SHP77 (cell line): ENCODE measurements at places on chromosomes 2 and 18.

DNA sequence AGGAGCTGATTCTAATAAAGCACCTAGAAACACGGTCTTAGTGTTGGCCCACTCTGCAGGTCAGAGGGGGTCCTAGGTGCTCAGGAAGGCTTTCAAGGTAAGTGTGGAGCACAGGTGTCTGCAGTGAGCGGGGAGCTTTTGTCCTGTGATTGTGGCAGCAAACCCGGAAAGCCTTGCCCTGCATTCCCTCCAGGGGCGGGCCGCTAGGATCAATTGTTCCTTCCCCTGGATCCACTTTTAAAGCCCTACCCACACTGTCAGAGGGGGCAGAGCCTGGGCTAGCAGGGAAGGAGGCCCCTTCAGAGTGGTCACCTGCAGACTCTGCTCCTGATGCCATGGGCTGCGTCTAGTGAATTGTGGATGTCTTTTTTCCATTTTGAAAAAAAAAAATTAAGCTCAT, 176.0 kb downstream of the CTIF start:
- no peak for DNase-seq

- peak; percentile 2 for DNase-seq
These were observed 614.6 kb upstream of the SOX11 start for GRCh38 chr2:5077479-5078089.

DNA sequence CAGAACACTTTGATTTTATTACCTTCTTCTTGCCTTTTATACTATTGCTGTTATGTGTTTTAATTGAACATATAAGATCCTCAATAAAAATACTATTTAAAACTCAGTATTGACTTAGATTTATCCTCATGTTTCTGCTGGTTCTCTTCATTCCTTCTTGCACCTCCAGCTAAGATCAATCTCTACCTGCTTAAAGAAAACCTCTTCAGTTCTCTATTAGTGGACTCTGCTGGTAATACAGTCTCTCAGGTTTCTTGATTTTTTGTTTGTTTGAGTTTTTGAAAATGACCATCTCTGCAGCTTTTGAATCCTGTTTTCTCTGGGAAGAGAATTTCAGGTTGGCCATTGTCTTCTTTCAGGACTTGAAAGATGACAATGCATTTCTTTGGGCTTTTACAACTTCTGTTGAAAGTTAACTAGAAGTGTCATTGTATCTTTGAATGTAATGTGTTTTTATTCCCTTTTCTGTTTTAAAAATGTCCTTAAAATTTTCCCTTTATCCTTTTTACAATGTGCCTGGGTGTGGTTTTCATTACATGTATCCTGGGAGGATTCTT, 29.8 kb upstream of the TMEM131 start:
- DNase-seq, result no peak

- DNase-seq, result no peak
These were observed 44.0 kb downstream of the COLEC12 start for GRCh38 chr18:456361-457139.

DNA sequence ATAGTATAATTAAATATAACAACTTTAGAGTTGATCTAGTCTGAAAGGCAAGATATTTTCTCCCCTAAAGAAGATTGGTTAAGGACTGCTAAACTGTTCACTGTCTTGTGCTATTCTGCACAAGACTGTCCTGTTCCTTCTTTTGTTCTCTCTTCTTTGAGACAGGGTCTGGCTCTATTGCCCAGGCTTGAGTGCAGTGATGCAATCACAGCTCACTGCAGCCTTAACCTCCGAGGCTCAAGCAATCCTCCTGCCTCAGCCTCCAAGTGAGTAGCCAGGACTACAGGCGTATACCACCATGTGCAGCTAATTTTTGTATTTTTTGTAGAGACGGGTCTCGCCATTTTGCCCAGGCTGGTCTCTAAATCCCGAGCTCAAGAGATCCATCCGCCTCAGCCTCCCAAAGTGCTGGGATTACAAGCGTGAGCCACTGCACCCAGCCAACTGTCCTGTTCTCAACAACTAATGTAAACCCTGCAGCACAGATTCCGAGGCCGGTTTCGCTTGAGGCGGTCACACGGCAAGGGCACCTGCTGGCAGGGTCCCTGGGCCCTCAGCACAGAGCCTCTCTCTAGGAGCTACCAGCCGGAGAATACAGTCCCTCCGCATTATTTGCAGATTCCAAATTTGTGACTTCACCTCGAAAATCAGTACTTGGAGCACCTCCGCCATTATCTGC, 16.4 kb downstream of the PXDN start:
- DNase-seq, result no peak

- peak; percentile 68 for DNase-seq
These were observed 17.0 kb downstream of the THNSL2 start for GRCh38 chr2:88187038-88187676.

- DNase-seq, result no peak
These were observed 39.7 kb downstream of the PID1 start for GRCh38 chr2:229231328-229231868.

DNA sequence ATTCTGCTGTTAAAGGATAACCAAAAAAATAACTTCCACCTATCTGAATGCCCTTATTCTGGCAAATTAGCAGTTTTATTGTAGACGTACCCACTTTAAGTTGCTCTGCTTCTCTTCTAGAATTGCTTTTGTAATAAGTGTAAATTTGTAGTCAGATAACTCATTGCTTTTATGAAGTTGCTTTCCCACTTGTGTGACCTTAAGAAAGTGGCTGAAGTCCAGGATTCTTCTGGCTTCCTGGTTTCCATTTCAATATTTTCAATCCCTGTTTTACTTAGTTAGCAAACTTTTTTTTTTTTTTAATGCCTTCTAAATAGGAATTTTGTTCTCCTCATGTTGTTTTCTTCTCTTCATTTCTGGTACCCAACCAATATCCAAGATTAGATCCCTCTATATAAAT, 59.8 kb downstream of the GLS start:
- no peak for DNase-seq

GRCh38 chr18:35389095-35389618, 12.0 kb upstream of the ZNF396 start:
- no peak for DNase-seq

DNA sequence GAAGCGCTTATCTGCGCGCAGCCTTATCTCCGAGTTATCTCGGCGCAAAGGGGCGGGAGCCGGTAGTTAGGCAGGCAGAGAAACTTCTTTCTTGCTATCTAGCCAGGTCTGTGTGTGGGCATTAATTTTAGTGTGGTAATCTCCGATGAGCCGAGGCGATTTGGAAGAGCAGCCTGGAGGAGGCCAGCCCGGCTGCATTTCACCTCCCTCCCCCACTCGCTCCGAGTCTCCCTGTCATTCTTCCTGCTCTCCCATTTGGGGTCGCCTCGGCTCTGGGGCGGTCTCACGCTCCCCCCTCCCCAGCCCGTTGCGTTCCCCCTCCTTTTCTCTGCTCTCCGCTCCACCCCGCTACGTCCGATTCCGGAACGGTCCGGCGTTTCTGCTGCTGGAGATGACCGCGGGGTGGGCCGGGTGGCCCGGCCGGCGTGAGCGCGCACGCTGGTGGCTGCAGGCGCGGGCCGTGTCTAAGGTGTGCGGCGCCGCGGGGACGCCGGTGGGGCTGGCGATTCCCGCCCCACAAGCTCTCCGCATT, 566 bp downstream of the GATA6 start:
- no peak for DNase-seq

GRCh38 chr2:238600506-238601432, 174.0 kb downstream of the ASB1 start:
- no peak for DNase-seq

DNA sequence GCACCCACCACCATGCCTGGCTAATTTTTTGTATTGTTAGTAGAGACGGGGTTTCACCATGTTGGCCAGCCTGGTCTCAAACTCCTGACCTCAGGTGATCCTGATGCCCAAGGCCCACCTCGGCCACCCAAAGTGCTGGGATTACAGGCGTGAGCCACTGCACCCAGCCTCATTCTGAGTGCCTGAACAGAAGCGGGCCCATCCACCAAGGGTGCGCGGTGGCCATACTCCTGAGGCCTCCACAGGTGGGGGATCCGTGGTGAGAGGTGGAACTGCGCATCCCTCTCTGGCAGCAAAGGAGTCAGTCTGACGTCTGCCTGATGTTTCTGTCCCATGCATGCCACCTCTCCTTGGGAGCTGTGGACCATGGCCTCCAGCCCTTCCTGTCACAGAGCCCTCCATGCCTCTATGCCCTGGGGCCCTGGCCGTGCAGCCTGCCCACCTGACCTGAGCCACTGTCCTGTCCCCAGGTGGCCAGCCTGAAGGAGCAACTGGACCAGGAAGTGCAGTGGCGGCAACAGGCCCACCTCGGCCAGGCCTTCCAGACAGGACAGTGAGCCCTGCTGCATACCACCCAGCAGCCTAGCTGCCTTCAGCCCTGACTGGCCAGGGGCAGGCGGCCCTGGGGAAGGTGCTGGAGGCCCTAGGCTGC, 7.6 kb upstream of the SNED1 start:
- DNase-seq, result no peak

DNA sequence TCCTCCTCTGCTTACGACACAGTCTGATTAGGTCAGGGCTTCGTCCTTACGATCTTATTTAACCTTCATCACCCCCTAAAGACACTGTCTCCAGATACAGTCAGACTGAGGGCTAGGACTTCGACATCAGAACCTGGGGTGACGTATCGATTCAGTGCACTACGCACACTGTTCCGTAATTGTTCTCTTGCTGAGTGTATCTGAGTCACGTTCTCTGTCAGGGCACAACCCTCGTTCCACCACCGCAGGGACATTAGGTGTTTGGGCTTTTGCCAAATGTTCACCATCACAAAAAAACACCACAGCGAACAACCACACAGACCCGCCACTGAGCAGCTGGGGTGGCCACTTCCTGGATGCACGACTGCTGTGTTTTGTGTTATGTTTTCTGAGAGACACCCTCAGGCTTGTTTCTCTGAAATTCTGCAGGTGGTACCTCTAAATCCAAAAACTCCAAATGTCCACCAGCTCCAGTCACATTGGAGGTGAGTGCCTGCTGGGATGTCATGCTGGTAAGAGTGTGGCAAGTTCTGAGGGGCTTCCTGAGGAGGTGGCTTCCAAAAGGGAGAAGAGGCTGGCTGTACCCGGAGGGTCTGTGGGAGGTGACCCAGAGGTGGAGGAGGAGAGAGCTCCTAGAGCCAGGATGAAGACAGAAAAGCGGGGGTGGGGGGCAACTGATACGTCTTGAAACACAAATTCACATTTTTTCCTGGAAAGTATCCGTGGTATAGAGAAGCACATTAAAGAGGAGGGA, 66.6 kb downstream of the ADNP2 start:
- no peak for DNase-seq

- no peak for DNase-seq
These were observed 89.5 kb upstream of the LMAN1 start for GRCh38 chr18:59448546-59448945.

- DNase-seq, result no peak
These were observed 168.6 kb downstream of the INHBB start for GRCh38 chr2:120514521-120514920.

GRCh38 chr18:63878343-63878742, 9.2 kb upstream of the SERPINB2 start:
- no peak for DNase-seq
